ENCODE measurements at places on chromosomes 6 and 20. TPM values are rescaled to one million over a fixed set of nuclear protein-coding genes. Genes with fewer than 3 reads are reported as not detected.

- DNase-seq = no peak
- peaks cover 3% of the 10 kb centered on the region for H3K27me3 ChIP-seq
- no peak overlapping the region for H3K27ac ChIP-seq
- no peaks in the 10 kb centered on the region for H3K36me3 ChIP-seq
- no peak overlapping the region for H3K4me3 ChIP-seq
Measured at GRCh38 chr6:111173341-111173740, 86.0 kb downstream of the SLC16A10 start.

GRCh38 chr6:17022604-17023003, 79.2 kb upstream of the STMND1 start:
- no peaks in the 10 kb centered on the region for H3K36me3 ChIP-seq
- peaks cover 11% of the 10 kb centered on the region for H3K4me1 ChIP-seq

- H3K4me1 ChIP-seq = no peaks in the 10 kb centered on the region
- no peaks in the 10 kb centered on the region for H3K36me3 ChIP-seq
- no peak for DNase-seq
- no peak overlapping the region for H3K27ac ChIP-seq
- H3K4me3 ChIP-seq = no peak overlapping the region
Measured at GRCh38 chr6:105151644-105152043, 28.2 kb downstream of the POPDC3 start.

The SLC22A2 gene
- not detected for total RNA-seq

The HNF4A gene
- total RNA-seq = not detected

The LIN28B gene
- total RNA-seq = not detected

The LKAAEAR1 gene
- total RNA-seq = not detected

All from endothelial cell of umbilical vein (primary cell).